ENCODE measurements at places on chromosomes 4 and X. TPM values are rescaled to one million over a fixed set of nuclear protein-coding genes. Genes with fewer than 3 reads are reported as not detected.

The MAGEB17 gene
- total RNA-seq = not detected

The SPP1 gene
- total RNA-seq = 0.45 TPM

The RAB40A gene
- 0.16 TPM for total RNA-seq

The CENPVL2 gene
- total RNA-seq = not detected

The AWAT2 gene
- not detected for total RNA-seq

The CLDN2 gene
- total RNA-seq = not detected
